ENCODE measurements at places on chromosomes 12 and 14.
A peak's percentile ranks its signal among the peaks of the same experiment; 100 is the strongest.

GRCh38 chr14:22472466-22472865 lies 116.6 kb downstream of the DAD1 start:
- H3K4me3 ChIP-seq = no peak overlapping the region
- peaks cover 39% of the 10 kb centered on the region for H3K4me1 ChIP-seq
- no peak overlapping the region for H3K27ac ChIP-seq
- H3K27me3 ChIP-seq = peaks cover 8% of the 10 kb centered on the region
- DNase-seq = no peak

DNA sequence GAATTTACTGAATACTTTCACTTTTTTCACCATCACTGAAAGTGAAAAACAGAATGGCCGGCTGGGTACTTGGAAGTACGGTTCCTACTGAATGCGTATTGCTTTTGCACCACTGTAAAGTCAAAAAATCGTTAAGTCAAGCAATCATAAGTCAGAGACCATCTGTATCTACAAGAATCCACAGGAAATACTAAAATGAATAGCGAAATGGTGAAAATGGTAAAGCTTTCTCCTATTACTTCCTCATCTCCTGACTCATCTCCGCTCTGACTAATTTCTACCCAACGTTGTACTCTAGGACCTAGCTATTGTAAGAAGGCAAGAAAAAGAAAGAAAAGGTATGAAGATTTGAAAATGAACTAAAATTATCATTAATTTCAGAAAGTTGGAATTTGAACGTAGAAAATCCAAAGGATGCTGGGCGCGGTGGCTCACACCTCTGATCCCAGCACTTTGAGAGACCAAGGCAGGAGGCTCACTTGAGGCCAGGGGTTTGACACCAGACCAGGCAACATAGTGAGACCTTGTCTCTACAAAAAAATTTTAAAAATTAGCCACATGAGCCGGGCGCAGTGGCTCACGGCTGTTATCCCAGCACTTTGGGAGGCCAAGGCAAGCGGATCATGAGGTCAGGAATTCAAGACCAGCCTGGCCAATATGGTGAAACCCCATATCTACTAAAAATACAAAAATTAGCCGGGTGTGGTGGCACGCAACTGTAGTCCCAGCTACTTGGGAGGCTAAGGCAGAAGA lies 5.3 kb upstream of the CDCA4 start:
- no peaks in the 10 kb centered on the region for H3K36me3 ChIP-seq
- peaks cover 46% of the 10 kb centered on the region for H3K27me3 ChIP-seq
- no peak overlapping the region for H3K27ac ChIP-seq
- DNase-seq = no peak
- peaks cover 18% of the 10 kb centered on the region for H3K4me1 ChIP-seq

DNA sequence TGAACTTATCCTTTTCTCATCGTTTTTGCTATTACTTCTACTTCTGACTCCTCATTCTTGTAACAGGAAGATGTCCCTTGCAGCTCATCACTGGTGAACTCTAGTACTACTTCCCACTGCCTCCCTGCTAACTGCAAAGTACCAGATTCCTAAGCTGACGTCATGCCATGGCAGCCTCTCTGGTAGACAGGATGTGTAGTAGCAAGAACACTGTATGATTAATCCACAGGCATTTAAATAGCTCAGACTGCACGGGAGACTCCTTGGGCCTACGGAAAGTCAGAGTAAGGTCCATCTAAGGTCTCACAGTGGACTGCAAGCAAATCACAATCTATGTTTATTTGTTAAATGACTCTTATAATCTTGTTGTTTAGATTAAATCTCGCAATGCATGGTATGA lies 43.5 kb downstream of the DNAI7 start:
- no peak overlapping the region for H3K27ac ChIP-seq
- no peaks in the 10 kb centered on the region for H3K36me3 ChIP-seq
- H3K4me1 ChIP-seq = no peaks in the 10 kb centered on the region
- no peak for DNase-seq

GRCh38 chr12:12272869-12273268 lies 6.0 kb upstream of the LRP6 start:
- peaks cover 5% of the 10 kb centered on the region for H3K27me3 ChIP-seq
- no peak overlapping the region for H3K4me3 ChIP-seq
- H3K36me3 ChIP-seq = peaks cover 7% of the 10 kb centered on the region
- no peak for DNase-seq
- peak overlapping the region; percentile 20 for H3K27ac ChIP-seq
- peaks cover 12% of the 10 kb centered on the region for H3K4me1 ChIP-seq

- no peak overlapping the region for H3K4me3 ChIP-seq
- H3K27ac ChIP-seq = no peak overlapping the region
- peaks cover 13% of the 10 kb centered on the region for H3K27me3 ChIP-seq
- no peak for DNase-seq
- no peaks in the 10 kb centered on the region for H3K36me3 ChIP-seq
Measured at GRCh38 chr12:6426882-6427671, 17.7 kb upstream of the CD27 start.

DNA sequence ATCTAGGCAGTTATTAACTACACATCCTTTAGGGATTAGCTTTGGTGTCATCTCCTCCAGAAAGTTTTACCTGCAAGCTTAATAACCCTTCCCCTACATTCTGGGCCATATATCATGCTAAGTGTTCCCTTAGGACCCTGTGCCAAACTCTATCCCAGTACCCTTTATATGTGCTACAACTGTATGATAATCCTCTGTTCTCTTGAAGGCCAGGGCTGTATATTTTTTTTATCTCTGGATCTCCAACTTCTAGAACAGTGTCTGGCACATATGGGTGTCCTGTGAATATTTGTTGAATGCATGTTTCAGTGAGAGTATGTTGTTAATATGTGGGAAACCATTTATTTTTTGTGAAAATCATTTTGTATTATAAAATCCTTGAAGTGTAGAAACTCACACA lies 106.7 kb downstream of the PPM1A start:
- no peaks in the 10 kb centered on the region for H3K36me3 ChIP-seq
- peaks cover 11% of the 10 kb centered on the region for H3K4me1 ChIP-seq
- peak overlapping the region; percentile 1 for H3K27ac ChIP-seq

- peaks cover 56% of the 10 kb centered on the region for H3K4me1 ChIP-seq
- peak overlapping the region; percentile 21 for H3K27ac ChIP-seq
- DNase-seq = peak; percentile 62
- H3K27me3 ChIP-seq = peaks cover 5% of the 10 kb centered on the region
- H3K36me3 ChIP-seq = peaks cover 5% of the 10 kb centered on the region
- no peak overlapping the region for H3K4me3 ChIP-seq
Measured at GRCh38 chr12:2682296-2683251, 112.2 kb upstream of the FKBP4 start.

DNA sequence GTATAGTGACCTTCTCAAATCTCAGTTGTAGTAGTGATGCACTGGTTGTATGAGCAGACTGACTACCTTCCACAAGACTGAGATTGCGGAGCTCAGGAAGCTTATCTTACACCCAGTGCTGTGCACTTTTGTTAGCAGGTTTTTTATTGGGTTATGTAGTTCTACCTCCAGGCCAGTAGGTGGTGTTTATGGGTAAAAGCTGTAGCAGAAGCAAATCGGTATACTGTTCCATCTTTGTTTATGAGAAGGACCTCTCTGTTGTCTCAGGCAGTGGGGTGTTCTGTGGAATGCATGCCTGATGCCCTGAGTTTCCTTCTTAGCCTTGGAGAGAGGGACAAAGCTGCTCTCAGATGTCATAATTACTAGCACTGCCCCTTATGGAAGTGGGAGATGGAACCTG lies 217.8 kb downstream of the LRFN5 start:
- H3K4me1 ChIP-seq = no peaks in the 10 kb centered on the region
- no peaks in the 10 kb centered on the region for H3K36me3 ChIP-seq
- H3K27ac ChIP-seq = no peak overlapping the region
- DNase-seq = no peak
- H3K27me3 ChIP-seq = no peaks in the 10 kb centered on the region

DNA sequence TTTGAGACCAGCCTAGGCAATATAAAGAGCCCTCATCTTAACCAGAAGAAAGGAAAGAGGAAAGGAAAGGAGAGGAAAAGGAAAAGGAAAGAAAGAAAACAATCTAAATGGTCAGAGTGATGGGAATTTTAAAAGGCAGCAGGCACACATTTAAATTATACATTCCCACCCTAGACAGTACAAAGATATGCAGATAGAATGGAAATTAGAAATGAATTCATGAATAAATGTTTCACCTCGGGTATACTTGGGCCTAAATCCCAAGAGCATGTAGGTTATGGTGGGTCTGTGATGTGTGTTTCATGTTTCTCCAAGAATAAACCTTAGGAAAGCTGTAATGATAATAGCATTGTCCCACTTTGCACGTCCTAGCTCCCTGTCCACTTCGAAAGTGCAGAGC lies 104.6 kb upstream of the SLCO1C1 start:
- DNase-seq = no peak
- H3K27me3 ChIP-seq = peaks cover 14% of the 10 kb centered on the region
- peak overlapping the region; percentile 21 for H3K27ac ChIP-seq
- no peaks in the 10 kb centered on the region for H3K36me3 ChIP-seq

DNA sequence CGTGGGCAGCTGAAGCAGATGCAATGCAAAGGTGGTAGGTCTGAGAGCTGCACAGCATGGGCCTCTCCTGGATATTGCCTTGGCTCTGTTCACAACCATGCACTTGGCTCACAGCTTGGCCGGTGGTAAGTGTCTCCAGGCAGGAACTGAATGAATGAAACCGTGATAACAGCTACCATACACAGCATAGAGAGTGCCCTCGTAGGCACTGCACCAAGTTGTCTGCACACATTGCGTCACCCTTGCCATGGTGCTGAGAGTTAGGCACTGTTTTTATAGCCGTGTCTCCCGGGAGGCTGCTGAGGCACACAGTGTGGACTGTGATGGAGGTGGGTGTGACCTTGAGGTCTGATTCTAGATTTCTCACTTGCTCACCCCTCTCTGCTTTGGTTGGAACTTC lies 157.6 kb upstream of the VASH1 start:
- no peak overlapping the region for H3K27ac ChIP-seq
- H3K27me3 ChIP-seq = peaks cover 23% of the 10 kb centered on the region
- no peak for DNase-seq
- no peaks in the 10 kb centered on the region for H3K36me3 ChIP-seq
- H3K4me3 ChIP-seq = no peak overlapping the region

DNA sequence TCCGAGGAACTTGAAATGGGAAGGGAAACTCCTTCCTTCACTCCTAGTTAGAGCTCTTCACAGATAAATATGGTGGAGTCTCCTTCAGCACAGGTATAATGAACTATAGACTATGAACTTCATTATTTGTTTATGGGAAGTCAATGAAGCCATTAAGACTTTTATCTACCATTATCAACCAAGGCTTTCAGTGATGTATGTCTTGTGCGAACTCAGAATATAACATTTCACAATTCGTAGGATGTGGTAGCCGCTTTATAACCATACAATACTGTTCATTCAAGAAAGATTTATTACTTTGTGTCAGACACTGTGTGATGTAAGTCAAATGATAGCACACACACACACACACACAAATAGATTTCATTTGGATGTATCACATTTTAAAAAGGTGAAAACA lies 24.8 kb upstream of the ETNK1 start:
- H3K36me3 ChIP-seq = no peaks in the 10 kb centered on the region
- H3K27ac ChIP-seq = no peak overlapping the region
- H3K4me1 ChIP-seq = peaks cover 13% of the 10 kb centered on the region
- H3K27me3 ChIP-seq = no peaks in the 10 kb centered on the region

- H3K4me3 ChIP-seq = no peak overlapping the region
- H3K27ac ChIP-seq = no peak overlapping the region
Measured at GRCh38 chr12:107884769-107885694, 110.5 kb downstream of the ASCL4 start.
